ENCODE measurements at places on chromosomes 5 and 9. TPM values are rescaled to one million over a fixed set of nuclear protein-coding genes. Genes with fewer than 3 reads are reported as not detected.

- no peak for DNase-seq
Measured at GRCh38 chr9:121491111-121491510, 8.5 kb downstream of the GGTA1 start.

GRCh38 chr9:124350494-124351263 is 64.6 kb downstream of the PSMB7 start:
- no peak for DNase-seq

Gene CAMK2A
- total RNA-seq, result not detected

DNA sequence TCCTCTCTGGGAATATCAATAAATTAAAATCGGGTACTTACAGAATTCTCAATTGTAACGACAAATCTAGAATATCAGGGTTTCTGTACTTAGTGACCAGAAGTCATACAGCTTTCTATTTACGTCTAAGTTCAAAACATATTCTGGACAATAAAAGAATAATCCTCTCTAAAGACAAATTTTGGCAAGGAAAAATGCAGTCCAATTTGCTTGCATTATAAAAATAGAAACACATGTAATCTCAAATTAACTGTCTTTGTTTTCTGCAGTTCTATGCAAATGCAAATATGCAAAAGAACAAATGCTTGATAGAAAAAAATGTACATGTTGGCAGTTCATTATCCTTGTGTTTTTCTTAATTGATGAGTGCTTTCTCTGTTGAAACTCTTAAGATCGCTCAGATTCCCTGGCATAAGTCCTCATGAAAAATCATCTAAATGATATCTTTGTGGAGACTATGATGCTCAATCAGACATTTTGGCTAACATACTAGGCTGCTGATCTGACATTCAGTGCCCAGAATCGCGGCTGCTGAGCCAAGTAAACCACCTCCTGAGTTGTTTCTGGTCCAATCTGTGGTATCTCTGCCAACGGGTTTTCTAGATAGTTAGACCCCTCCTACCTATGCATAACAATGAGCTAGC is 990.1 kb upstream of the C9orf72 start:
- no peak for DNase-seq

DNA sequence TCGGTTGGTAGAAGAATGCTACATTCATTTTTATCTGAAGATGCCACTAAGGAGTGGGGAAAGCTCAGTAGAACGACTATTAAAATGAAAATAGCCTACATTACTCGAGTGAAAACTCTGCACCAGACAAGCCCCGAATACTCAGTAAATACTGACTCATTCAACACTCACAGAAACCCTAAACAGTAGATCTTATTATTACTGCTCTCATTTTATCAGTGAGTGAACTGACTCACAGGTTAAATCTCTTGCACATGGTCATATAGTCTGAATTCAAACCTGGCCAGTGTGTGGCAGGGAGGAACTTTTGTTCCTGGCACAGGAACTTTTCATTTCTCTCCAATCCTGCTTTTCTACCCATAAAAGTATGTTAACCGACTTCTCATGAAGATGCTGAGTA is 9.6 kb upstream of the PAPPA start:
- no peak for DNase-seq

Gene CCNO
- total RNA-seq, result 1.8 TPM

DNA sequence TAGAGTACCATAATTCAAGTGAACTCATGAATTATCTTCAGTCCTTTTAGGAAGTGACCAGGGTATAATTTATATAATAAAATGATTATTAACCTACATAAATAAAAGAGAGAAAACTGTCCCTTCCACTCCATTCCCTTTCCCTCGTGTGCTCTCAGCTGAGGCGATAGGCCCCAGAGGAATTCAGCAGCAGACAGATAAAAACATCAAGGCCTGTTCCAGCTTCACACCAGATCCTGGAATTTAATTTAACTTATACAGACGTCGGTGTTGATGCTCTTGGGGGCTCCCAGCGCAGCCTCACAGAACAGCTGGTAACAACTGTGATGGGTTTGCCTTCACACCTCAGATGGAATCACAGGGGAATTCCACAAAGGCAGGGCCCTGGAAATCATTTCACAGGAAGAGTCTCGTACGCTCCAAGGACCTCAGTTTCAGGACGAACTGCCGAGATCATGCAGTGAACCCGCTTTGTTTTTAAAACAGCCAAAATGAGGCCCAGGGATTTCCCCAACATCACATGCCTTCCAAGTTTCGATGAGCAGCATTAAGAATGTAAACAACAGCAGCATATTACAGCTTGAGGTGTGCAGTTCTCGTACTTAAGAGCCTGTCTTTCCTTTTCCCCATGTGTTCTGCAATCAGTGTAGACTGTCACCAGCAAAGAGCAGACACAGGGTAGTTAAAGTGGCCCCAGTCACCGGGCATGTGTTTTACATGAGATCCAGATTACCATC is 73.6 kb upstream of the ALDH1B1 start:
- peak; percentile 95 for DNase-seq

DNA sequence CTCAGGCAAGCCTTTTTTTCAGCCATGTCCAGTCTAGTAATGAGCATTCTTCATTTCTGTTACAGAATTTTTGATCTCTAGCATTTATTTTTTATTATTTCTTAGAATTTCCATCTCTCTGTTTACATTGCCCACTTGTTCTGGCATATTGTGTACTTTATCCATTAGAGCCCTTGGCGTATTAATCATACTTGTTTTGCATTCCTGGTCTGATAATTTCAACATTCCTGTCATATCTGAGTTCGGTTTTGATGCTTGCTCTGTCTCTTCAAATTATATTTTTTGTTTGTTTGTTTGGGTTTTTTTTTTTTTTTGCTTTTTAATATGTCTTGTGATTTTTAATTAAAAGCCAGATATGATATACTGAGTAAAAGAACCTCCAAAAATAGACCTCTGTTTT is 23.0 kb upstream of the JAK2 start:
- DNase-seq, result no peak

GRCh38 chr5:171968531-171968930 is 37.9 kb downstream of the FBXW11 start:
- DNase-seq, result no peak

- DNase-seq, result peak; percentile 15
Measured at GRCh38 chr9:3244963-3245653, 280.7 kb downstream of the RFX3 start.

Gene ANKRD34B
- total RNA-seq, result 1.2 TPM

DNA sequence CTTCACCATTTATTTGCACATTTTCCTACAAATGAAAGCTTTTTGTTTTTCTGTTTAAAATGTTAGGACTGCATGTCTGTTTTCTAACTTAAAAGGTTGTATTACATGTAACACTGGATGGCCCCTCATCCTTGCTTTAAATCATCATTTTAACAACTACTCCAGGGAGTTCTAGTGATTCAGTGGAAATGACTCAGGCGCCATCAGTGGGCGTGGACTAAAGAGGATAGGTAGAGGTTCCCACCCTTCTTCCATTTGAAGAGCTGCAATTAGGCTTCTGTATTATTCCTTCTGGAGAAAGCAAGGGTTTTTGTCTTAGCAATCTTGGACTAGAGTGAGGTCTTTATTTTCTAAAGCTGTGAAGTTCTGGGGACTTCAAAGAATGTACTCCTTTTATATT is 213.7 kb downstream of the TMEM38B start:
- no peak for DNase-seq

GRCh38 chr5:132110195-132110594 is 36.6 kb downstream of the CSF2 start:
- DNase-seq, result no peak

All from epithelial cell of proximal tubule (primary cell).